ENCODE measurements at places on chromosomes 12 and 14.

DNA sequence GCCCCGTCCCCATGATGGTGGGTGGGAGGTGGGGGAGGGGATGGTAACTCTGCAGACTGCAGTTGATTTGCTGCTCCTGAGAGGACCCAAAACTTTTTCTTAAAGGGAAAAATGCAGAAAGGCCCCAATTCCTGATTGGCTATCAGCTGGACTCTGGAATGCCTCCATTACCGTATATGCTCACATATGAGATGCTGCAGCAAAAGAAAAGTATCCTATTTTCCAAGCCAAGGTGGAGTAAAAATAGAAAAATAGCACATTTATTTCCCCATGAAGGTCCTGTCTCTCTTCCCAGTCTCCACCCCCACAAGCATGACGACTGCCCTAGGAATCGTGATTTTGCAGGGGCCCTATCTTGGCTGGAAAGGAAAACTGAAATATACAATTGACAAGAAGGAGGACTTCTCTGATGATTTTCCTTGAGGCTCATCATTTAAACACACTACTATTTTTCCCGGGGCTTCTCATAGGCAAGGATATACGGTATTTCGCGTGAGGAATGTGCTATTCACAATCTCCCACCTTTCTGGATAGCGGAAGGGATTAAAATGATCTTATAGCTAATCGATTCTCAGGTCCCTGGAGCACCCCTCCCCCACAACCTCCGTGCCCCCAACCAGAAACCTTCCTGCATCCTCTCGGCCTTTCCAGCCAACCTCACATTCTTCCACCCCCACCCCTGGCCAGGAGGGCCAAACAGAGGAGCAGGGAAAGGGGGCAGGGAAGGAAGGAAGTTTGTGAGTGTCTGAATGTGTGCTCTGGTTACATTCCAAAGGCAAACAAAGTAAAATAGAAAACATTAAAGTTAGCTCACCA, 138.9 kb upstream of the CCND2 start:
- no peak for DNase-seq

DNA sequence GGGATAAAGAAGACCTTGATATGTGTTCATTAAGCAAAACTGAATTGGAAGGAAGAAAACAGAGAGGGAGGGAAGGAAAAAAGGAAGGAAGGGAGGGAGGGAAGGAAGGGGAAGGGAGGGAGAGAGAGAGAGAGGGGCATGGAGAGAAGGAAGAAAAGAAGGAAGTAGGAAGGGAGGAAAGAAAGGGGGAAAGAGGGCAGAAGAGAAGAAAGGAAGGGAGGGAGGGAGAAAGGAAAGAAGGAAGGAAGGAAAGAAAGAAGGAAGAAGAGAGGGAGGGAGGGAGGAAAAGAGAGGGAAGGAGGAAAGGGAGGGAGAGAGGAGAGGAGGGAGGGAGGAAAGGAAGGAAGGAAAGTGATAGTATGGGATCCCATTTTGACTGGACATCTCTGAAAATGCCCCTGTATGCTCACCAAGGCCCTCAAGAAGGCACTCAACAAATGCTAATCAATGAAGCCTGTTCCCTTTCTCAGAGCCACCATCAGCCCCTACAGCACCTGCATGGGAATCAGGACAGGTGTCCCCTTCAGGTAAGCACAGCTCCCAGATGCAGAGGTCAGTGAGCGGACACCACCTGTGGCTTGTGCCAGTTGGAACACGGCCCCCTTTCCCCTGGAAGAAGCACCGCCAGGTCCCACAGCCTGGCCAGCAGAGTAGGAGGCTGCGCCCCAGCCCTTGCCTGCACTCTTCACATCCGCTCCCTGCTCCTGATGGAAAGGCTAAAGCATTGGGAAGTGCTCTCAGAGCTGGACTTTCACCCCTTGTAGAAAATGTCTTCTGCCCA, 161.4 kb upstream of the DIO3 start:
- DNase-seq = no peak

- DNase-seq = no peak
These were observed 14.4 kb downstream of the PRKCH start for GRCh38 chr14:61335671-61336275.

- no peak for DNase-seq
These were observed 18.0 kb upstream of the ATF1 start for GRCh38 chr12:50745861-50746260.

DNA sequence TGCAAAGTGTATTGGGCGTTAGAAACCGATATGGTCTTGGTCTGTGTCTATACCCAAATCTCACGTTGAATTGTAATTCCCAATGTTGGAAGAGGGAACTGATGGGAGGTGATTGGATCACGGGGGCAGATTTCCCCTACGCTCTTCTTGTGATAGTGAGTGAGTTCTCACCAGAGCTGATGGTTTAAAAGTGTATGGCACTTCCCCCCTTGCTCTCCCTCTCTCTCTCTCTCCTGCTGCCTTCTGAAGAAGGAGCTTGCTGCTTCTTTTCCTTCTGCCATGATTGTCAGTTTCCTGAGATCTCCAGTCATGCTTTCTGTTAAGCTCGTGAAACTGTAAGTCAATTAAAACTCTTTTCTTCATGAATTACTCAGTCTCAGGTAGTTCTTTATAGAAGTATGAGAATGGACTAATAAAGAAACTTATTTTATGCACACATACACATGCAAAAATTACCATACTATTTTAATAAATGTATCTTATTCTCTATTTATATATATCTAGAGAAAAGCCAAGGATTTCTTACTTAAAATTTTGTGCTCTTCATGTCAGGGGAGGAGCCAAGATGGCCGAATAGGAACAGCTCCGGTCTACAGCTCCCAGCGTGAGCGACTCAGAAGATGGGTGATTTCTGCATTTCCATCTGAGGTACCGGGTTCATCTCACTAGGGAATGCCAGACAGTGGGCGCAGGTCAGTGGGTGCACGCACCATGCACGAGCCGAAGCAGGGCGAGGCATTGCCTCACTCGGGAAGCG, 1891.0 kb upstream of the FLRT2 start:
- no peak for DNase-seq
